ENCODE measurements at places on chromosomes 7 and 10.

DNA sequence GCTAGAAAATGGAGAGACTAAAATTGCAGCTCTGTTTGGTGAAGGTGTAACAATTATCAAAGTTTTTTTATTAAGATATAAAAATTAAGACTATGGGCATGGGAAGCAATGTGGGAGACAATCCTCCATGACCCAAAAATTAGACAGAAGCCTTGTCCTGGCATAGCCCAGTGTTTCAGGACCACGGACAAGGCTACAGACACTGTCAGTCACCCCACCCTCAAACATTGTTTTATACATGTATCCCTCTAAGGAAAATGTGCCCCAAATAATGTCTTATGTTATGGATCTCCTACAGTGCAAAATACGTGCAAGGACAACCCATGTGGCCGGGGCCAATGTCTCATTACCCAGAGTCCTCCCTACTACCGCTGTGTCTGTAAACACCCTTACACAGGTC is 24.0 kb downstream of the HABP2 start:
- no peak for DNase-seq

DNA sequence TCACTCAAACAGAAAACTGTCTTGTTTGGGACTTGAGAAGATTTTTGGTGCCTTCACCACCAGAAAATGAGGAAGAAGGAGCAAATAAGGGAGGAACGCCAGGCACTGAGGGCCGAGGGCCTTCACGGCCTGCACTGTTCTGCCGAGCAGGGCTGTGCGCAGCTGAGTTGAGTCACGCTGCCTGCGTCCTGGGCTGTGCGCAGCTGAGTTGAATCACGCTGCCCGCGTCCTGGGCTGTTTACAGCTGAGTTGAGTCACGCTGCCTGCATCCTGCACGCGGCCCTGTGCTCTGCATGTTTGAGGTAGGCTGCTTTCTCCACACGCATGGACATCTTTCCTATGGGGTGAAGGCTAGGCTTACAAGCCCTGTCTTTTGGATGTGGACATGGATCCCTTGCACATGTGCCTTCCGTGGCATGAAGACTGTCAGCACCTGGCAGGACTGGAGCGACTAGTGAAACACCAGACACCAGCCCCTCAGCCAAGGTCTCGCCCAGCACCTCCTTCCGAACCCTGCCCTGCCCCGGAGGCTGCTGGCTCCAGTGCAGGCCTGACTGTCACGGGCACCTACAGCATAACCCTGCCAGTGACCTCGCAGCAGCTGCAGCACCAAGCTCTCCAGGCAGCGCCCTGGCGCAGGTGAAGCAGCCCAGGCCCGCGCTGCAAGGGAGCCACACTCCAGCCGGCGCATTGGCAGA is 96.7 kb downstream of the HTR5A start:
- no peak for DNase-seq

DNA sequence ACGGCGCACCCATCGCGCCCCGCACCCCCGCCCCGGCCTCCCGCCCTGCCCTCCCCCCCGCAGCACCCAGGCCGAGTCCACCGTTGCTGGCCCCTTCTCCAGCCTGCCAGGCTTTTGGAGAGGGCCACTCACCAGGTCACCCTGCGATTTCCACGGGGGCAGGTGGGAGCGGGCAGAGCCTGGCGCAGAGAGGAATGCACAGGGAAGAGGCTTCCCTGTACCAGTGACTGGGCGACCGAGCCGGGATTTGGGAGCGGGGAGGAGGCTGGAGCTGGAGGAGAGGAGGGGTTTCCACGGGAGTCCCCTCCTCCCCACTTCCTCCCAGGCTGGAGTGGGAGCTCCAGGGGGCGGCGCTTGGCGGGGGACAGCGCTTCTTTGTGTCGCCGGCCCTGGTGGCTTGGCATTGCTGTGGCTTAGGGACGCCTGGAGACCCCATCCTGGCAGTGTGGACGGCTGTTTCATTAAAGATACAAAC is 19.3 kb downstream of the TCAF1 start:
- peak; percentile 72 for DNase-seq

DNA sequence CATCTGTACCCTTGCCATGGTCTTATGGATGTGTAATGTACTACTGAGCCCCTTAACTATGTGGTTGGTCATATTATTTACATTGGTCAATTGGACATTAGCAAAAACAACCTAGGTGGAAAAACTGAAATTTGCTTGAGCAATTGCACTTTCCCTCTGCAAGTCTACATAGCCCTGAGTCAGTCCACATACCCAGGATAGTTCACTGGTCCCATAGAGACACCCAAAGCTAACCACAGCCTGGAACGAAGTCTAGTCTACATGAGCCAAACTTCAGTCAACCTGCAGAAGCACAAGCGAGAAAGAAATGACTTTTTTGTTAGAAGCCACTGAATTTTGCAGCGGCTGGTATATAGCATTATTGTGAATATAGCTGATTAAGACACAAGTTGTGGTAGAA is 37.6 kb upstream of the COL1A2 start:
- no peak for DNase-seq

- DNase-seq, result no peak
Measured at GRCh38 chr7:19016140-19016539, 101.3 kb downstream of the TWIST1 start.

DNA sequence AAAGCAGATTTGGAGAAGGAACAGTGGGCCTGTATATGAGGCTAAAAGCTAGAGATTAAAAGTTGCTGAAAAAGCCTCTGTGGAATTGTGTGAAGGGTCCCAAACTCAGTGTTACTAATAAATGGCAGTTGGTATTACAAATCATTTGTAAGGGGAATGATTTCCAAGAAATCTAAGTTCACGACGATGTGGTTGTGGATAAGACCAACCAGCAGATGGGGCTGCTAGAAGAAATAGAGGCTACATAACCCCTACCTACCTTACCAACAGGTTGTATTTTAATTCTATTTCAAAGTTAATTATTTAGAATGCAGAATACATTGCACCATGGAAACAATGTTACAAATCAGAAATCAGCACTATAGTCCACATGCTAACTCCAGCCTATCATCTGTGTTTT is 377.1 kb downstream of the HPSE2 start:
- DNase-seq, result no peak

GRCh38 chr7:22935269-22935668 is 78.7 kb downstream of the HYCC1 start:
- DNase-seq, result no peak

- DNase-seq, result no peak
Measured at GRCh38 chr7:91250706-91251105, 13.5 kb upstream of the FZD1 start.

DNA sequence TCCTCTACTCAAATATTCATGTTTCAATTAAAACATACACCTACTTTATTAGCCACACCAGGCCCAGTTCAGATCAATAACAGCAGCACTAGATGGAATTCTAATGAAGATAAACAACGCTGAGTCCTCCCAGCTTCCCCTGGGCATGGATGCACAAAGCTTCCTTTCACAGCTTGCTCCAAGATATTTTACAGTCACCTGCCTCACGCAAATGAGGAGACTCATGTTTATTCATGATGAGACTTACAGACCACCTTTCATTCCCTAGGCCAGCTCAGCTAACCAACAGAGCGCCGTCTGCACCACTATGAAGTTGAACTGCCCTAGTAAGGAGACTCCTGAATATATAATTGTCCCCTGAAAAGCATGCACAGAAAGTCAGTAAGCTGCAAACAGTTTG is 283.0 kb upstream of the AOAH start:
- DNase-seq, result no peak

DNA sequence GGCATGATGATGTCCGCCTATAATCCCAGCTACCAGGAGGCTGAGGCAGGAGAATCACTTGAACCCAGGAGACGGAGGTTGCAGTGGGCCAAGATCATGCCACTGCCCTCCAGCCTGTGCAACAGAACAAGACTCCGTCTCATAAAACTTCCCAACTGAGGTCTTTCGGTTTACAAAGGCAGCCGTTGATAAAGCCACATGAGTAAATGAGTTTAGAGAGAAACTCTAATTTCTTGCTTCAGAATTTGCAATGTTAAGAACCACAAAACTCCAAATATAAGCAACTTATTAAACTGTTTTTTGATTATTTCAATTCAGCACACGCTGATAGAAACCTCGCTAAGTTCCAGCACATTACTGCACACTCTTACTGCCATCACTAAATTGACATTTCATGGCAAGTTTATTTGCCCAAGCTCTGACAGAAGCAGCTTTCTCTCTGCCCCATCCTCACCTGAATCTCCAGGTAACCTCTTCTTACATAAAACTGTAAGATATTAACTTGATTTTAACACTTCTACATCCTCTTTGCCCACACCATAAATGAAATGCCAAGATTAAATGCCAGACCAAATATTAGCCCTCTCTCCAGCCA is 67.7 kb downstream of the FGFR2 start:
- DNase-seq, result no peak

- no peak for DNase-seq
Measured at GRCh38 chr10:119945805-119946204, 53.3 kb downstream of the SEC23IP start.

DNA sequence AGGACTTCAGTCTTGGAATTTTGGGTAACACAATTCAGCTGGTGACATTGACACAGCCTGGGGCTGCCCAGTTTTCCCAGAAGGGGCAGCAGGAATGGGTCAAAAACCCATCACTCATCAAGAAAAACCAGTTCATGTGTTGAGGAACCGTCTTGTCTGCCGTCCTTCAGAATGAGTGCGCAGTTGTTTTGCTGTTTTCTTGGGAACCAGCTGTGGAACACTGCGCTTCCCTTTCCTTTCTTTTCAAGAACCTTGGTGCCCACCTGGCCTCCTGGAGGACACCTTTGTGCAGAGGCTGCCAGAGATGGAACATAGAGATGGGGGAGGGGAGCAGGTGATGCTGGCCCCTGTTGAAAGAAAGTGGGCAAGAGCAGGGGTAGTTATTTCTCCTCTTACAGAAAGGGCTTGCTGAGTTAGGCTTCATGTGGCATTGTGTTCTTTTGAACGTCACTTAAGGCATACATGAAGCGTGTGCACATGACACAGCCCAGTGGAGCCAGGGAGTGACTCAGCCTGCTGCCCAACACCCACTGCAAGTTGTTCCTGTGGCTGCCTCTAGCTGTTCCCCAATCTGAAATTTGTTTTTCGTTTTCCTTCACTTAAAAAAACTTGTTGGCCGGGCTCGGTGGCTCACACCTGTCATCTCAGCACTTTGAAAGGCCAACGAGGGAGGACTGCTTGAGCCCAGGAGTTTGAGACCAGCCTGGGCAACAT is 87.4 kb upstream of the TNS3 start:
- DNase-seq, result no peak

- no peak for DNase-seq
Measured at GRCh38 chr7:122199171-122199570, 55.1 kb upstream of the AASS start.

- no peak for DNase-seq
Measured at GRCh38 chr10:91974960-91975359, 51.4 kb downstream of the BTAF1 start.

- no peak for DNase-seq
Measured at GRCh38 chr10:29394321-29394932, 105.6 kb downstream of the LYZL1 start.

GRCh38 chr7:71009636-71010035 is 122.3 kb upstream of the GALNT17 start:
- DNase-seq, result no peak

Measured in anterior cingulate cortex (tissue), 58 donors.